ENCODE measurements at places on chromosomes 11 and 22.
A peak's percentile ranks its signal among the peaks of the same experiment; 100 is the strongest.

- DNase-seq, result no peak
Measured at GRCh38 chr11:110855191-110855590, 143.0 kb upstream of the ARHGAP20 start.

- DNase-seq, result peak; percentile 41
Measured at GRCh38 chr11:46315033-46315738, 32.1 kb upstream of the DGKZ start.

DNA sequence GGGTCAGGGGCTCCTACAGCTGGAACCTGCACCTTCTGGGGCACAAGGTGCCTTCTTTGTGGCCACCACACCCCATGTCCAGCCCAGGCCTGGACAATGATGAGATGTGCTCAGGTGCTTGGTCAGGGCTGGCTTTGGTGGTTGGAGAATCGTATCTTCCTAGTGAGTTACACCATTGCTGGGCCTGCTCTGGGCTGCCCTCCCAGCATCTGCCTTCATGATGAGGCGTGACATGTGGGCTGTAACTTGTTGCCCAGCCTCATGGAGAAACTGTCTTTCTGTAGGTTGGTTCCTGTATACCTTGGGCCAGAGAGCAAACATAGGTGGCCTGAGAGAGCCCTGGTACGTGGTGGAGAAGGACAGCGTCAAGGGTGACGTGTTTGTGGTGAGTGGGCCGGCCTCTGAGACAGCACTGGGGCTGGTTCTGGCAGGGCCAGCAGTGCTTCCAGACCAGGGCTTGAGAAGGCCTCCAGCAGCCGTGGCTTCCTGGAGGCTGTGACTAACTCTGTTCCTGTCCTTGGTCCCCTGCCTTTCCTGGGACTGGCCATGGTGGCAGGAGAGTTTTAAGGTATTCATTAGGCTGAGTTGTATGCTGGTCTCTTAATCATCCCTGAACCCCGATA lies 18.1 kb downstream of the TRMU start:
- no peak for DNase-seq

DNA sequence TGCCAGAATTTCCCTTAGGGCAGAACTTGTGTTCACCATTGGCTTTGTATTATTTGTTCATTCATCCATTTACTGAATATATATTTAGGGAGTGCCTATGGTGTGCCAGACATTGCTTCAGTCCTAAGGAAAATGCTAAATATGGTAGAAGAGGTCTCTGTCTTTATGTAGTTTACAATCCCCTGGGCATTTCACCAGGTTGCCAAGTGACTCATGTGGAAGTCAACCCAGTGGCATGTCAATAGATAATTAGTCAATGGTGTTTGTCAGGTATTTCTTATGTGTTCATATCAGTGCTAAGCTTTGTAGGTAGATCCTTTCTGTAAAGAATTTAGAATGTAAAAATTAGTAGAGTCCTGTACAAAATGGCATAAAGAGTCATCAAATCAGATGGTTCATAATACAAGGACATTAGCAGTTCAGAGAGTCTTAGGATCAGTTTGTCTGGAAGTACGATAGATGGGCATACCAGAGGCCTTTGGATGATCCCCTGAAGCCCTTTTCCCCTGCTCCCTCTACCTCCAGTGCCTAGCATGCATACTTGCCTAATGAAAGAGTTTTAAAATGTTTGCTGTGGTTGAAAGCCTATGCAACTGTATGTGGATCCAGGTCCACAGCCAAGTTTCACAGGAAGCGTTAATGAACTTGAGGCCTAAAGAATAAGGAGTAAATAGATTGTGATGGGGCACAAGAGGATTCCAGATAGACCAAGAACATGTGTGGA lies 58.5 kb upstream of the SESN3 start:
- no peak for DNase-seq

GRCh38 chr11:36713715-36714114 lies 115.7 kb upstream of the RAG2 start:
- no peak for DNase-seq

DNA sequence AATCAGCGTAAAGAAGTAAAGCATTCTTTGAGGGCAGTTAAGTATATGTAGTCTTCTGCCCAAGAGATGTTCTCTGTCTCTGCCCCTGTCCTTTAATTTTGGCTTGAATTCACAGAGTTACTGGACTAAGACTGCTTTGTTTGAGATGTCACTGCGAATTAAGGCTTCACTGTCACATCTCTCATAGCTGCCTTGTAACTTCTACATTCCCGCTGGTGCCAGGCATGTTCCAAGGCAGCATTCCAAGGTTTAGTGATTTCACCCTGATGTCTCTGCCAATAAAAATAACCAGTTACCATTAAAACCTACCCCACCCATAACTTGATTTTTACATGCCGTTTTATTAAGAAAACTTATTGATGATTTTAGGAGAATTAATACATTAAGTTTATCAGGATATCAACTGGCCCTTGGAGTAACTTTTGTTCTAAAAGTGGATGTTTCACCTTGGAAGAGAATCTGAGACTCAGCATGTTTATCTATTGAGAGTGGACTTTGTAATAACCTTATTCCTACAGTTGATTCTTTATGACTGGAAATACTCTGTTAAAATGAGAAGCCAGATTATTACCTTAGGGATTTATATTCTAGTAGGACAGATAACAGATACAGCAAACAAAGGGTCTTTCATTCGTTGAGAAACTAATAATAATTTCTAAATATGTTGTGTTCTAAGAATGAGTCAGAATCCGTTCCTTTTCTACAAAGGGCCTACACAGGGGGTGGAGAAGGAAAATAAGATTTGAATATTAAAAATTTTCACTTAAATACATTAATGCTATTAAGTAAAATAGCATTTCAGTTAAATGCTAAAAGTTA lies 110.2 kb downstream of the UVRAG start:
- no peak for DNase-seq

DNA sequence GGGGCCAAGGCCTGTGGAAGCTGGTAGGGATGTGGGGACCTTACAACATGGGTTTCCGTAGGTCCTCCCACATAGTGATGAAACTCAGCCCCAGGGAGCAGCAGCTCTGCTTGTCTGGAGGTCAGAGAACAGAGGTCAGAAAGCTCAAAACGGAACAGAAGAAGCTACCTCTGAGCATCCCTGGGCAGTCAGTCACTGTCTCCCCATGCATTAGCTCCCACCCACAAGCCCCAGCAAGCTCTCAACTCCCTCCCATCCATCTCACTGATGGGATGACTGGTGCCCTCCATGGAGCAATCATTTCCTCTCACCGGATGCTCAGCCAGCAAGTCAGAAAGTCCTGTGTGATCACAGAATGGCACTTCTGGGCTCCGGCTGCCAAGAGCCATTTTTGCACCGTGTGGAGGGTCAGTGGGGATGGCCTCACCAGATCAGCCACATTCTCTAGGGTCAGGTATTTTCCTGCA lies 1.9 kb downstream of the TPP1 start:
- no peak for DNase-seq

DNA sequence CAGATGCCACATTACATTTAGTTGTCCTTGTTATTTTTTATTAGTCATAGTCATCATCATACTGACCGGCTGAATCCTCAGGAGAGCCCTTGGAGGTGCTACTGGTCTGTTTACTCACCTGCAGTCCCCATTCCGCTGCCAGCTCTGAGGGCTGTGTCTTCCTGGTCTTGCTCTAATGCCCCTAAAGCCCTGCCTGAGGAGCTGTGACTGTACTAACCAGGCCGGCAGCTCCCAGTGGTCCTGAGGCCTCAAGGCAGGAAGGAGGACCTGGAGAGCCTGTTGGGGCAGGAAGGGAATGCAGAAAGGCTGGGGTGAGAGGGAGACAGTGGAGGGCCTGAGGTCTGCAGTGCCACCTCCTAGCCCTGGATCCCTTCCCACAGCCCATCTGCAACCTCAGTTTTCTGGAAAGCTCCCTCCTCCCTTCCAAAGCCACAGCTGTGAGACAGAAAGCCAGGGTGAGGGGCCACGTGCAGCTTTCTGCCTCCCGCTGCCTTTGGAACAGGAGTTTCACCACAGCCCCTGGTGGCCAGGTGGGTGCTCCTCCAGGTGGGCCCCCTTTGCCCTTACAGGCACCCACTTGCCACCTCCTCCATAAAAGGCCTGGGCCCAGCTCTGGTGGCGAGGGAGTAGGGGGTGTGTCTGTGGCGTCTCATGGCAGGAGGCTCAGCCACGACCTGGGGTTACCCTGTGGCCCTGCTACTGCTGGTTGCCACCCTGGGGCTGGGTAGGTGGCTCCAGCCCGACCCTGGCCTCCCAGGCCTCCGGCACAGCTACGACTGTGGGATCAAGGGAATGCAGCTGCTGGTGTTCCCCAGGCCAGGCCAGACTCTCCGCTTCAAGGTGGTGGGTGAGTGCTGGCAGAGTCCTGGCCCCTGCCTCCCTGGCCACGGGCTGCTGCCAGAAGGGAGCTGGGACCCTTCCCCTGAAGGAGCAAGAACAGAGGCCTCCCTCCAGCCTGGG lies at the start of gene ZP1:
ZP1 (plus strand) TSS at position 632 of the 960 bp plus-strand sequence; CDS start at position 652, 20 bp downstream.
- DNase-seq, result no peak

DNA sequence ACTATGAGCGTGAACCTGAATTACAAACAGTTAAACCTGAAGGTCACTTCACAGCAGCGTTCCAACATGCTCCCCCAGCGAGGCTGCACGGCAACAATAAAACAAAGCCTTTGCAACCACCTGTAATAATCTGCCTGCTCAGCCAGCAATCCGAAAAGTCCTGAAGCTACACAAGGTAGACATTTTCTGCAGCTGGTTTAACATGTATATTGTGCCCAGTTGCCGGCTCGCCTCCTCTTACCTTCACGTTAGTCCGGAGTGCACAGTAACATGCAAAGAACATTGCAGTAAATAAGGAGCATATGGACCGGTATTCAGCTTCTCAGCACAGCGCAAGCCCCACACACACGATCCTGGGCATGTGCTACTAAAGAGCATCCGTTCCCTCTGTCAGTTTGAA lies 704.3 kb downstream of the DLG2 start:
- no peak for DNase-seq

DNA sequence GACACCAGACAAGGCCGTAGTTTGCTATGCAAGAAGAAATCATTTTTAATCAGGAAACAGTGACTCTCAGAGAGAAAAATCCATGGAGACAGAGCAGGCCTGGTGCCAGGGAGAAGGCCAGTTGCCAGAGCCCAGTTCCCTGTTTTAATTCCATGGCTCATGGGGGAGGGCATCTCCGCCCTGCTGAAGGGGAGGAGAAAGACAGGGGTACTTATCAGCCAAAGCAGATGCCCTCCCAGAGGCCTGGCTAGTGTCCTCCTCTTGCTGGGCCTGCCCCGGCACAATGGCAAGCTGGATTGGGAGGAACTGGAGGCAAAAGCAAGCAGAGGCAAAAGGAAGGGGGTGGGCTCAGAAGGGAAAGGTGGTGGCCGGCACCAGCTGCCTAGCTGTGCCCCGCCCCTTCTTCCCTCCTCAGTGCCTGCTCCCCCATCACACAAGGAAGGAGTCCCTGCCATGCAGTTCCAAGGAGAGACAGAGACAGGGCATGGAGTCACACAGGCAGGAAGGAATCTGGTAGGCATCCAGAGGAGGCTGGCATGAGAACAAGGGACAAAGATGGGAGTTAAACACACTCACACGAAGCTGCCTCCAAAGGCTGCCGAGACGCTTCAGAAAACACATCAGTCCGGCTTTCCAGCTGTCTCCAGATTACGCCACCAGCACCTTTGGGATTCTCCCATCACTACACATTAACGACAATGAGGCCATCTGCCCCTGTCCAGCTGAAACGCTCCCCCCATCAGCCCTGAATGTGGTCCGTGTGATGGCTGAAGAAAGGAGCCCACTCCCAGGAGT lies 591.8 kb downstream of the BUD13 start:
- no peak for DNase-seq

DNA sequence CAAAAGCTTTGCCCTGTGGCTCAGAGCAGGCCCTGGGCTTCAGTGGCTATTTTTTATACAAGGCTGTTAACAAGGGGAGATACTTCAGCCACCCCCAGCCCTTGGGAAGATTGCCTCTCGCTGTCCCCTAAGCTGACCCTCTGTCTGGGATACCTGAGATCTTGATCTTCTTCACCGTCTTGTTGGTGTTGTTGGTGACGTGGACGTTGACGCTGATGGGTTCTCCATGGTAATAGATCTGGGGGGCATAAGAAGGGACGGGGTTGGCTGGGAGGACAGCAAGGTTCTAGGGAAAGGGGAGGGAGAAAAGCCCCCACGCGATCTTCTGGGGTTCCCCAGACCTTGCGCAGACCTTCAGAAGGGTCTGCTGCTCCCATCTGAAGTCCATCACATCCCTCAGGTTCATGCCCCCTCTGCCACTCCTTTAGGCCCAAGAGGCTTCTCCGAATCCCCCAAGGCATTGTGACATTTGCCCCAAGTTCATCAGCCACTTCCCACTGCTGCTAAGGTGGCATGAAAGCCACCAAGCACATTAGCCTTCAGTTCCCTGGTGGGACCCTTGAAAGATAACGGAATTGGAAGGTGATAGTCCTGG lies 36.7 kb downstream of the TPBGL start:
- DNase-seq, result no peak

DNA sequence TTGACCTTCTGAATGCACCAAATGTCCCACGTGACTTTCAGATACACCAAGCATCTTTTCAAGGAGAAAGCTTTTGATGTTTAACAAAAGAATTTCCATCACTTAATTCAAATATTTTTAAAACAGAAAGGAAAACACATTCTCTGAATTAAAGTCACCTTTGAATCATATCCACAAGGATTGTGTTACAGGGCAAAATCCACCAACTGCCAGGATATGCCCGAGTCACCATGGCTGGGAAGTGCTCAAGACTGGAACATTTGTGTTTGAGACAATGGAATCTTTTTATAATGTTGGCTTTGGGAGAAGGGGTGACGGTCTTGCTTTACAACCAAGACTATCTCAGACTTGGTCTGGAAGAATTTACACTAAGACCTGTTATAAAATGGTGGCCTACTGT lies 40.8 kb downstream of the BID start:
- DNase-seq, result no peak
